Cardiac fibroblast (primary cell): ENCODE measurements at places on chromosomes 5 and 9.

GRCh38 chr5:104843822-104844221 is 1281.2 kb upstream of the NUDT12 start:
- no peak for DNase-seq

DNA sequence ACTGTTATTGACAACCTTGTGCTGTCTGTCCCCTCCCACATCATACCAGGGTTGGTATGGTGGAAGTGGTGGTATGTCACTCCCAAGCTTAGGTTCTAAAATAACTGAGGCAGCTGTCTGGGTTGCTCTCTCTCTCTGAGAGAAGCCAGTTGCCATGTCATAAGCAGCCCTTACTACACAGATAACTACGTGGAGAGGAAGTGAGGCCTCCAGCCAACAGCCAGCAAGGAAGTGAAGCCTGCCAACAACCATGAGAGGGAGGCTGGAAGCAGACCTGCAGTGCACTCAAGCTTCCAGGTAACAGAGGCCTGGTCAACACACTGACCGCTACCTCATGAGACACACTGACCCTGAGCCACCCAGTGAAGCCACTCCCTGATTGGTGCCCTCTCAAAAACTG is 18.6 kb downstream of the CTNNAL1 start:
- DNase-seq, result peak; percentile 72

- no peak for DNase-seq
These were observed 111.6 kb downstream of the BRINP1 start for GRCh38 chr9:119257592-119257991.

GRCh38 chr9:18441261-18441660 is 32.7 kb upstream of the ADAMTSL1 start:
- DNase-seq, result no peak

DNA sequence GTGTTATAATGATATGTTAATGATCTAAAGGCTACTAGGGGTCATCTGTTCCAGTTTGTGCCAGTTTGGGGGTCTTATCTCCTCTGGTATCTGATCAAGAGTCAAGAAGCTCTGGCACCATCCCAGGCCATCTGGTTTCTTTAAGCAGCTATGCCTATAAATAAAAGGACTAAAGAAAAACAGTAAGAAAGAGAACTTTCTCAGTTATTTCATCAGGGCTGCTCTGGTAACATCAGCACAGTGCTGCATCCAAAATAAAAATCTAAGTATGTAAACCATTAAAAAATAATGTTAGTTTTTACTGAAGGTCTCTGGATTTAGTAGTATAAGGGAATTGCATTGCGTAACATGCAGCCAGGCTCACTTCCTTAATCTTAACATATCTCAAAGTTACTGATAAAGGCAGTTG is 185.0 kb downstream of the NR2F1-AS1 start:
- DNase-seq, result peak; percentile 21

DNA sequence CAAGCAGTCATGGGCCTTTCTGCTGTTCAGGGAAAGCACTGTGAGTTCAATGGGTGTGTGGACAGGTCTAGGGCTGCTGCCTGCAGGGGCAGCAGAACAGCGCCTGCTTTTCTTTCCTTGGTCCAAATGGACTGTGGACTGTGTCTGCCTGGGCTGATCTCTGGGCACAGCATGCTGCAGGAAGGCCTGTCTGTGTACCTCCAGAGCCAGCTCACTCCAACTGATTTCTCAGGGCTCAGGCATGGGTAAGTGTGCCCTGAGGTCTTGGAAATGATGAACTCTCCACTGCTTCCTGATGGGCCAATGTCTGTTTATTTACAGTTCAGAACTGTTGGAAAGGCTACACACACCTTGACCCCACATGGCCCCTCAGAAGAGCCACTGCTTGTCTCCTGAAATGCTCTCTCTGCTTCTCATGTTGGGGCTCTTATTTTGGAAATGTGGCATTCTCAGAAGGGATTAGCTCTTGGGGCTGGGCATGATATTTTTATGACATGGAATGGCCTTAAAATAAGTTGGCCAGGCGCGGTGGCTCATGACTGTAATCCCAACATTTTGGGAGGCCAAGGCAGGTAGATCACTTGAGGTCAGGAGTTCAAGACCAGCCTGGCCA is 27.0 kb downstream of the SLC22A4 start:
- no peak for DNase-seq

- no peak for DNase-seq
These were observed 67.1 kb downstream of the DAPK1 start for GRCh38 chr9:87564791-87565241.

DNA sequence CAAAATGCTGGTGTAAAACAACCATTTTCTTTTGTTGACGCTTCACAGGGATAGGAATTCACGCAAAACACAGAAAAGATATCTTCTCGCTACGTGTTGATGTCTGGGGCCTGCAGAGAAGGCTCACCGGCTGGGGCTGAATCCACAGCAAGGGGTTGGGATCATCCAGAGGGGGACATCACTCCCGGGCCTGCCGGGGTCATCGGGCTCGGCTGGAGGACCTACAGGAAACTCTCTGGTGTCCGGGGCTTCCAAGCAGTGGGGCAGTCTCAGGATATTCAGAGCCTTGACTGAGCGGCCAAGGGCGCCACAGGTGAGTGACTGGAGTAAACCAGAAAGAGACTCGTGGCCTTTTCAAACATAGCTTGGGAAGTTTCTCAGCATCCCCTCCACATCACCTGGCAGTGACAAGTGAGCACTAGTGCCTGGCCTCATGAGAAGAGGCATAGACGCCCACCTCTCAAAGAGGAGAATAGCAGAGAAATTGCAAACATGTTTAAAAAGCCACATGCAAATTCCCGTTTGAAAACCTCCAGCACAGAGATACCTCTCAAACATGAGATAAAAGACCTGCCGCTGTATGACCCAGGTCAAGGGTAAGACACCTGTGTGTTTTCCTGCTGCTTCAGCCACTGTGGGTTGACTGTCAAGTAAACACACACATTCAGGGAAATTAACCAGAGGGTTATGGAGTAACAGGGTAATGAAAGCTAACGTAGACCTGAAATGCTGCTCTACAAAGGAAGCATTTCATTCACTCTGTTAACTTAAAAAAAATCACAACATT is 50.8 kb upstream of the SIMC1 start:
- no peak for DNase-seq

DNA sequence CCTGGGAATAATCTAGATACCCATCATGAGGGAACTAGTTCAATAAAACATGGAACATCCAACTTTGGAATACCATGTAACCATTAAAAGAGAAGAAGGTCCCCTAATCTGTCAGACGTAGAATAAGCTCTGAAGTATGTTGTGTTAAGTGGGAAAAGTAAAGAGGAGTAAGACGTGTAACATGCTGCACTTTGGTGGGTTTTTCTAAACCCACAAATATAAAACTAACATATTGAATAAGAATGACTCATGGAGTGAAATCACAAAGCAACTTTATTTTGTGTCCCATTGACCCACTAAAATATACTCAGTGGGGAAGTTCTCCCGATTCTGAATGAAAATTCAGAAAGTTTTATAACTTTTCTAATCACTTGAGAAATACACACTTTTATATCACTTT is 67.9 kb upstream of the PIK3R1 start:
- DNase-seq, result no peak

- DNase-seq, result peak; percentile 95
These were observed 132.0 kb downstream of the FAM174A start for GRCh38 chr5:100667161-100667630.

GRCh38 chr5:118249386-118249785 is 739.0 kb downstream of the DTWD2 start:
- DNase-seq, result no peak

DNA sequence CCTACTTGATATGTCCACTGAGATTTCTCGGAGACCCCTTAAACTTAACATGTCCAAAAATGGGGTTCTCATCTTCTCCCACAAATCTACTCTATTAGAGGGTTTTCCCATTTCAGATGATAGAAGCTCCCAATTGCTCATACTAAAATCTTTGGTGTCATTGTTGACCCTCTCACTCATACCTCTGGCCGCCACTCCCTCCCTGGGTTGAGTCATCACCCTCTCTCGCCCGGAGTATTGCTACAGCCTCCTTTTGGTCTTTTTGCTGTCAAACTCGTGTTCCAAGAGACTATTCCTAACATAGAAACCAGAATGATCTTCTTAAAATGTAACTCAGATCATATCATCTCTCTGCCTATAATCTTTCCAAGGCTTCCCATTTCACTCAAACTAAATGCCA is 91.0 kb upstream of the GNAQ start:
- no peak for DNase-seq

- peak; percentile 23 for DNase-seq
These were observed 1.5 kb downstream of the FAM78A start for GRCh38 chr9:131274674-131275331.

DNA sequence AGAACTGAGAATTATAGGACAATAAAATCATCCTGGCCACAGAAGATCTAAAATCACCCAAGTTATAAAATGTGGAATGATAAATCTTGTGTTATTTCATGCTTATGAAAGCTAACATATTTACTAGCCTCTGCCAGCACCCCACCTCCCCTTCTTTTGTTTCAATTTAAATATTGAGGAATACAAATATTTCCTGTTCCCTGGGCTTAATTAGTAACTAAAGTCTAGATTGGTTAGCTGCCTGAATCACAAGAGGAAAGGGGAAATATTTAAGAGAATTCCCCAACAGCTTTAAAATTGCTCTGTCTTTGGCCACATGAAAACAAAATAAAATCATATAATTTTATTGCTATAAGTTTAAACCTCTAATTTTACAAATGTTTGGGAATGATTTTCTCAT is 287.0 kb downstream of the PRELID2 start:
- DNase-seq, result no peak

DNA sequence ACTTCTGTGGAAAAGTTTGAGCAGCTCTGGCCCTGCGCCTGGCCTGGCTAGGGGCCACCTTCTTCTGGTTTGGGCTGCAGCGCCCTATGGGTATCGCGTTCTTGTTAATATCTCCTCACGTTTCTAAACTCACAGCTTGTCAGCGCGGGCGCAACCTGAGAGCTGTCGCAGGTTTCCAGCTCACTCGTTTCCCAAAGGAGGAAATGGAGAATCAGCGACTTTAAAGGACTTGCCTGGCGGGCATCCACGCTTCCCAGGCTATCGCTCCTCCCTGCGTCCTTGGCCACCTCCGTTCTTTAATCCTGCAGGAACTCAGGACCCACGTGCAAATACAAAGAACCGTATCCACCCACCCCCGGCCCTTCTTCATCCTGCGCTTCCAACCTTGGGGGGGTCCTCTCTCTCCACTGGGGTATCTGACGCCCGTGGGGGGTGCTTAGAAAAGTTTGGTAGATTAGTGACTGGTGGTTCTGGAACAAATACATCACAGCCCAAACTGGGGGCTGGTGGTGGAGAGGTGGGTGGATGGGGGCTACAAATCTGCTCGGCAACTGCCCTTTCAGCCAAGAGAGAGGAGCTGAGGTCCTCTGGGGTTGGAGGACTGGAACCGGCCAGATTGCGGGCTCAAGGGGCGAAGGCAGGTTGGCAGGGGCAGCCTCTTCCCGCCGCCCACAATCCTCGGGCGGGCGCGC is 578 bp upstream of the PSAT1 start:
- DNase-seq, result peak; percentile 48
